ENCODE measurements at places on chromosomes 1 and 21.
A peak's percentile ranks its signal among the peaks of the same experiment; 100 is the strongest.

DNA sequence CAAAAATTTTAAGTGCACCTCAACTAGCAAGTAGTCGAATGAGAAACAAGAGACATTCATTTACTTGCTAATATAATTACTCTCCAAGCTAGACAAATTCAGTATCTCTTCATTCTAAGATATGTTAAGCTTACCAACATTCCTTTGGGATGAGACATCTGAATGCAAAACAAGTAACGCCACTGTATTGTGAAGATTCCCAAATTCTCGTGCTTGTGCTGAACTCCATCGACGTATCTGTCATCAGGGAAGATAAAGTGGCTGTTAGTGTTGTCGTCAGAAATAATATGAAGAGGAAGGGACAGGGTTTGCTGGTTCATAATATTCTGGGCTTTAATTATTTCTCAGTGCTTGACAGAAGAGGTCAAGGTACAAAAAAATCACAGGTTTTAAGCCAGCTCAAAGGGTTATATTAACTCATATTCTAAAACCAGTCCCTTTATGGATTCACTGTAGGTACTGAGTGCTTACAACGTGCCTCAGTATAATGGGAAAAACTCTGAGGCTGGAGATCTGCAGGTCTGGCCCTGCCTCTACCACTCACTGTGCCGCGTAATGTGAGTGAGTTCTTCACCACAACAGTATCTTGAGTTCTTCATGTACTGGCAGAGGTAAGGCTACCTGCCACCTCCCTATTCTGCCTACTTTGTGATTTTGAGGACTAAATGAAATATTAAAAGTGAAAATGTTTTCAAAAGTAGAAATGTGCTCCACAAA is 42.0 kb downstream of the PCSK9 start:
- DNase-seq: no peak

DNA sequence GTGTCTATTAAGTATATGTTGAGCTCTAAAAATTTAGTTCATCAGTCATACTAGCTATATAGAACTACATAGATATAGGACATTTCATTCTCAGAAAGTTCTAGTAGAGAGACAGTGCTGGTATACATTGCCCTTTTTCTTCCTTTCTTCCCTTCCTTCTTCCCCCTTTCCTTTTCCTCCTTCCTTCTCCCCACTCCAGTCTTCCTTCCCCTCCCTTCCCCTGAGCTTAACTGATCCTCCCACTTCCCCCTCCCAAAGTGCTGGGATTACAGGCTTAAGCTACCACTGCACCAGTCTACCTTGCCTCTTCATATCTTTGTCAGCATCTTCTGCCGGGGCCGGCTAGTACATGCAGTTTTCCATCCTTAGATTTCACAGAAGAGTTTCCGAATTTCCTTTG is 12.1 kb downstream of the THRAP3 start:
- no peak for DNase-seq

- DNase-seq: no peak
These were observed 48.3 kb upstream of the LAMC2 start for GRCh38 chr1:183137782-183138181.

DNA sequence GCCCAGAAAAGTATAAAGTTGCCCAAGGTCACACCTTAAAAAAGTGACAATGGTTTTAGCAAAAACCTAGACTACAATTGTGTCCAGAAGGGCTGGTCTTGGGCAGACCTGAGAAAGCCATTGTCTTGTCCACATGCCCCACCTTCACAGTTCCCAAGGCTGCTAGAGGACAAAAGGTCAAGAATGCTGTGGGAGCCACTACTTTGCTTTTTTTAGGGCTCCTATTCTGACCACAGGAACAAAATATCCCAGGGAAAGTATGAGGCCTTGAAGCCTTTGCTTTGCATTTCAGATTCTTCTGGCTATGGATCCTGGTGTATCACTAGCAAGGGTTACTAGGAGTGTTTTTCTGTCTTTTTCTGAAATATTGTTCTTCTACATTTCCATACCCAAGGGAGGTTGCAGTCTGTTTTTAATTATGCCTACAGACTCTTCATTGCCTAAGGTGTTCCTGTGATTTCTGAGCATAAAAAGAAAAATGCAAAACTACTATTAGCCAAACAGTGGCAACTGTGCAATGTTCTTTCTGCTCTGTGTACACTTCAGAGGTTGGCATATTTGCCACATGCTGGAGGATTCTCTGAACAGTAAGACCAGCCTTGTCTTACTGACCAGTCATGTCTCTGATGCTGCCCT is 10.7 kb downstream of the C1orf162 start:
- DNase-seq: no peak

GRCh38 chr1:204357551-204358490 is 1.9 kb downstream of the PLEKHA6 start:
- DNase-seq: no peak

DNA sequence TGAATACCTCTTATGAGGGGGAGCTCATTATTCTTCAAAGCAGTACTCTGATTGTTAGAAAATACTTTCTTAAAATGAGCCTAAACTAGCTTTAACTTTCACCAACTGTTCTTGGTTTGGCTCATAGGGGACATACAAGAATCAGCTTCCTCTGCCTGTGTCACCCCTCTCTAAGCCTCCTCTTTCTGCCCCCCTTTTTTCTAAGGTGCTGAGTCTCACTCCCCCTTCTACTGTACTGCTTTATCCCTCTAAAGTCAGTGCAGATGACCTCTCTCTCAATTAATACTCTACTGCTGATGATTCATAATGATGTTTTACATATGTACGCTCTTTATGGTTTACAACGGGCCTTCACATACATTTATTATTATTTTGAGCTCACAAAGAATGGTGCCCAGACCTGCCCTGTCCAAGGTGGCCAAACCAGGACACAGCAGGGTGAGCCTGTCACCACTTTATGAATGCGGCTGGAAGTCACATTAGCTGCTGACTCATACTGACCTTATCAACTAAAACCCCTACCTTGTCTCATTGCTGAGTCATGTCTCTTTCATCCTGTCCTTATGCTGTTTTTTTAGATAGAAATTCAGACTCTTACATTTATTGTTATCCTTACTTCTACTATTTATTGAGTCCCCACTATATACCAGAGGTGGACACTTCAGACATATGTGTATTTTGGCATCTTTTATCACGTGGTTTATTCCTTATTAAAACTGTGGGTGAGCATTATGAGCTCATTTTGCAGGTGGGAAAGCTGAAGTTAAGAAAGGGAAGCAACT is 126.9 kb downstream of the RNF220 start:
- DNase-seq: peak; percentile 38

DNA sequence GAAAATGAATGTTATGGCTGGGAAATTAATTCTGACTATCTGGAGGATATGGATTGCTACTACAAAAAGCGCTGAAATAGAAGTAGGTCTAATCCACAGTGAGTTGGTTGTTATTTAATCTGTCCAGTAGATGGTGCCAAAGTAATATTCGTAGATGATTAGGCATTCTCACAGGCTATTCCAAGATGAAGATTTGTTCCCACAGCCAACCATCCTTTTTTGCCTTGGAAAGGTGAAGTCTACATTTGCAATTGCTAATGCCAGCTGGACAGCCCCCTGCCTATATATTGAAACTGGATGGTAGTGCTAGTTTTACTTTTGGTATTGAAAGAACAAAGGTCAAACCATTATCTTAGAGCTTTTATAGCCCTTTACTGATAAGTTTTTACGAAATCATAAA is 43.8 kb downstream of the RBM11 start:
- no peak for DNase-seq

DNA sequence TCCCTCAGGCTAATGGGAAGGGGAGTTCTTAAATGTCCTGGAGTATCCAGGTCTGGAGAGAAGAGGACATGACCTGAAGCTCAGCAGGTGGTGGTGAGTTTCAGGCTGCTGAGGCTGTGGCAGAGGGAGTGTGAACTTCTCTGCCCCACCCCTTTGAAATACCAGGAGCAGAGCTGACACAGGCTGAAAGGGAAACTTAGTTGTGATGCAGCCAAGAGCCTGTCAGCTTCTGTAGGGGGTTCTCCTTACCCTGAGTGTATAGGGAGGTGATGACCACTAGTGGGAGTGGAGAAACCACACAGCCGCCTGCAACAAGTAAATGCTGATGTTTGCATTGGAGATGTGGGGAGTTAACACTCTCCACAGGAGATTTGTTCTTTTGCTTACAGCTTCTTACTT is 152.3 kb downstream of the FCRL5 start:
- DNase-seq: no peak

DNA sequence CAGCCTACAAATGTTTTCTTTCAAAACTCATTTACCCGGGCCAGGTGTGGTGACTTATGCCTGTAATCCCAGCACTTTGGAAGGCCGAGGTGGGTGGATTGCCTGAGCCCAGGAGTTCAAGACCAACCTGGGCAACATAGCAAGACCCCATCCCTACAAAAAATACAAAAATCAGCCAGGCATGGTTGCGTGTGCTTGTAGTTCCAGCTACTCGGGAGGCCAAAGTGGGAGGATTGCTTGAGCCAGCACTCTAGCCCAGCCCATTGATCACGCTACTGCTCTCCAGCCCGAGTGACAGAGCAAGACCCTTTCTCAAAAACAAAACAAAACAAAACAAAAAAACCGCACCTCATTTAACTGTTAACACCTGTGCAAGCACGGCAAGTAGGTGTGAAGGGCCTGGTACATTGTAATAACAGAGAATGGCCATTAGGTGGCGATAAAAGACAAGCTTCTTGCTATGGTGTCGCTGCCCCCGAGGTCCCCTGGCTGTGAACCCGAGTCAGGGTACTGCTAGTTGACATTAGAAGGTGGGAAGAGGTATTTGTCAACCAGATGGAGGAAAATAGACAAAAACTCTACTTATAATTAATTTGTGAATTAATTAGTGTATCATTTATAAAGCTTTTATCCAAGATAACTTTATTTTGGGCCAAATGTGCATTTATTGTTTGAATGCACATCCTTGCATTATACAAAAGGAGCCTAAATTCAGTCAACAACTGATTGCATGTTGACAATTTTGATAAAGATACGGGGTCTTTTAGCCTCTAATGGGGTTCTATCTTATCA is 66.5 kb downstream of the SH3BGR start:
- peak; percentile 5 for DNase-seq

GRCh38 chr21:36388835-36389234 is 3.6 kb downstream of the CHAF1B start:
- no peak for DNase-seq

DNA sequence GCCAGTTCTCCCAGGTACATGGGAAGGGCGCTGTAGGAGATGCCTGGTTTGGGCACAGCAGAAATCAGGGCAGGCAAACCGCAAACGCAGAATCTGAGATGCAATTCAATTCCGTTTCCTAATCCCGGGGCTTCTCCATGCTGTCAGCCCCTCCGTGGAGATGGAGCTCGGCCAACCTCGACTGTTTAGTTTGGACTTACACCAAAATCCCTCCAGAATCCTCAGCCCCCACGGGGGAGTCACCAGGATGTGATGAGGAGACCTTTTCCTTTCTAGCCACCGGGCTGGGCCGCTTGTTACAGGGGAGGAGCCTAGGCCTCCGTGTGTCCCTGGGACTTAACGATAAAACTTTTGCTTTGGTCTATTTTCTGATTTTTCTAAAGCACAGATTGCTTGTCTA is 7.9 kb downstream of the SLC2A7 start:
- no peak for DNase-seq

DNA sequence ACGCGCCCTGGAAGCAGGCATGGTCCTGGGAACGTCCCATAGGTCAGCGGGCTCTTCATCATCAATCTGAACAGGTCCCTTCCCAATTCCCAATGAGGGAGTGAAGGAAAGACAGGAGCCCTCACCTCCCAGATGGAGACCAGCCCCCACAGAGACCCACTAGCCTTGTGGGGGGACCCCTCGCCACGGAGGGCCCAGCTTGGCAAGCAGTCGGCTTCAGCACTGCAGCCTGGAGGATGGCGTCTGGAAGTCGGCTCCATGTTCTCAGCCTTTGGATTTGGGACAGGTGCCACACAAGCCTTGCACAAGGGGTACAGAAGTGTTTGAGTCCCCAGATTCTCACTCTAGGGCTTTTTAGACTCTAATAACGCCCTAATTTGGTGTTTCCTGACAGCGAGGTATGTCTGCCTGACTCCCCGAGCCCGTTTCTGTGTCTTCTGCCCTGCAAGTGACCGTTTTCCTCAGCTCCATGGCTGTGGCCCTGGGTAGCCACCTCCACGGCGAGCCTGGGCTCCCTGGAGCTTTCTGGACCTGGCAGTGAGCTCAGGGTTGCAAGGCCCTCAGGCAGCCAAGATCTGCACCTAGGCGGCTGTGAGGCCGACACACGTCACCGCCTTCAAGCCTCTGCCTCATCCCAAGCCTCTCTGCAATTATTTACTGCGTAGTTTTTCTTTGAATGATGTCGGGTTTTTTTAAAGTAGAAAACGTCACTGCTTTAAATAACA is 25.0 kb upstream of the SUMO3 start:
- no peak for DNase-seq

DNA sequence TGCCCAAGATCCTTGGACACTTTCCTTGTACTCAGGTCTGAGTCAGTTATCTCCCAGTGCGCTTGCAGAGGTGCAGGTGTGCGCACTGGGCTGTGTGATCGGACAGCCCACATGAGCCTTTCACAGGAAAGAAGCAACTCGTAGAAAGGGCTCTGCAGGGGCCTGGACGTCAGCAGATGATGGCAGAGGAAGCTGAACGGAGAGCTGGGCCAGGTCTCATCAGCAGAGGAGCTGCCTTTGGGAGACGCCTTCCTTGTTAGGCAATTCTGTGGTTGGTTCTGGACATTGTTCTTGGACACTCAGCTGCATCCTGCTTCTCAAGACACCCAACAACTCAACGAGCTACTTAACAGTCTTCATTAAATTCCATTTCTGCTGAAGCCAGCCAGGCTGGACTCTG is 7.5 kb upstream of the PROK1 start:
- DNase-seq: no peak

DNA sequence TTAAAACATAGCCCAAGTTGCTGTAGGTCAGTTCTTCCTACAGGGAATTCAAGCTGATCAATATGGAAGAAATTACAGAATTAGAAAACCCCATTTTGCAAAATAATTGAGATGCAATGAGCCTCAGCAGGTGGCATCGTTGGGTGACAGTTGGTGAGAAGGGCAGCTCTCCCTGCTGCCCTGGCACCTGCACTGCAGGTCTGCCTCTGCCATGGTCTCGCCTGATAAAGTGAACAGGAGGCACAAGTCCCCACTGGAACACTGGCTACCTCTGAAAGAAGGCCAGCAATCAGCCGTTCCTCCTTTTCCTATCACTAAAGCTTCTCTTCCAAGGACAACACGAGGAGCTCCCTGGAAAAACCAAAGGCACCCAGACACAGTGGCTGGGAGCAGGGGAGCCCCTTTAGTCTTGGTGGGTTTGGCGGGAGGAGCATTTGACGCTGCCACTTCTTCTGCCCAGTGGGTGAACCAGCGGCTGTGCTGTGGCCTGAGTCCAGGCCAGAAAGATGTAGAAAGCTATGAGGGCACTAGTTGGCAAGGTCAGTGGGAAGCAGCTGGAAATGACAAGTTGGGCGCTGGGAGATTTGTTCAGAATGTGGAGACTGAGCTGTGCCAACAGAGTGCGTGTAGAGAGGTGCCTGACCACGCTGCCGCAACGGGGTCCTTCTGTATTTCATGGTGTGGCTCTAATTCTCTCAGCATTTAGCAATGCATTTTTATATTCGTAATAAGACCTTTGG is 93.1 kb downstream of the RIPK4 start:
- no peak for DNase-seq

DNA sequence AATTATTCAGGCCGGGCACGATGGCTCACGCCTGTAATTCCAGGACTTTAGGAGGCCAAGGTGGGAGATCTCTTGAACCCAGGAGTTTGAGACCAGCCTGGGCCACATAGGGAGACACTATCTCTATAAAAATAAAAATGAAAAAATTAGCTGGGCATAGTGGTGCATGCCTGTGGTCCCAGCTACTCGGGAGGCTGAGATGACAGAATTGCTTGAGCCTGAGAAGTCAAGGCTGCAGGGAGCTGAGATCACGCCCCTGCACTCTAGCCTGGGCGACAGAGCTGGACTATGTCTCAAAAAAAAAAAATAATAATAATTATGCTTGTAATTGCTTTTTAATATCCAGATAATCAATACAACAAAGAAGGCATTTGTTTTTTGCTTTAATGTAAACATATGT is 91.3 kb downstream of the RIPK4 start:
- no peak for DNase-seq
